Activated CD4-positive, alpha-beta T cell treated with anti-CD3 and anti-CD28 coated beads for 24 hours (primary cell): ENCODE measurements at places on chromosomes 7 and 10.

- no peak for DNase-seq
Observed at GRCh38 chr7:77459311-77459726, 43.2 kb upstream of the GSAP start.

DNA sequence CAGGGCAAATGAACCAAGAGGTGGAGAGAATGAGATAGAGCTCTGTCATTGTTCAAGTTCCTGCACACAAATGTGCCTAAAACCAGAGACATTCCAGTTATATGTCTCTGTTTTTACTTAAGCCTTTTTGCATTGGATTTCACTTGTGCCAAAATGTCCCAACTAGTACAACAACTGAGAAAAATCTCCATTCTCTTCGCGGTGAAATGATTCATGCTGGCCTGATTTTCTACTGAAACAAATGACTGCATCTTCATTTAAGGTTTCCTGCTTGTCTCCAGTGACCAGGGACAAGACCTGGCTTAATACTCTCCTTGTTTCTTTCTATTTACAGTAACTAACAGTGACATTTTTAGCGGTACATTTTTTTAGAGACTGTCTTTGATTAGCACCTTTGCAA, 714.9 kb downstream of the KCNMA1 start:
- DNase-seq: no peak

GRCh38 chr7:140435252-140435895, 31.5 kb downstream of the RAB19 start:
- DNase-seq: no peak

DNA sequence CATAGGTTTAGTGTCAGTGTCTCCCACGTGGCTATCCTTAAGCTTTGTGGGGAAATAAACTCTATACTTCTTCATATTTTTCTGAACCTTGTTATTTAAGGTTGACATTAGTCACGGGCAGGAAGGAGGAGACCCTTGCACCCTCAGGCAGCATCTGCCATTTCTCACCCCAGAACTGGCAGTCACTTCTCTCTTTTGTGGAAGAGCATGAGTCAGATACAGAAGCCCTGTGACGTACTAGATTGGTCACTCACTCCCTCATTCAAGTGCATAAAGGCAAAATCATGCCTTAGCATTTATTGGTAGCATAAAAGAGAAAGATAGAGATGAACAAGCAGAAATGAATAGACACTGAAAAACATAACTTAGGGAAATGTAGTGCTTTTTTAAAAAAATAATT, 206.0 kb upstream of the MDFIC start:
- DNase-seq: no peak

- no peak for DNase-seq
Observed at GRCh38 chr10:122113161-122113944, 124.4 kb downstream of the TACC2 start.

DNA sequence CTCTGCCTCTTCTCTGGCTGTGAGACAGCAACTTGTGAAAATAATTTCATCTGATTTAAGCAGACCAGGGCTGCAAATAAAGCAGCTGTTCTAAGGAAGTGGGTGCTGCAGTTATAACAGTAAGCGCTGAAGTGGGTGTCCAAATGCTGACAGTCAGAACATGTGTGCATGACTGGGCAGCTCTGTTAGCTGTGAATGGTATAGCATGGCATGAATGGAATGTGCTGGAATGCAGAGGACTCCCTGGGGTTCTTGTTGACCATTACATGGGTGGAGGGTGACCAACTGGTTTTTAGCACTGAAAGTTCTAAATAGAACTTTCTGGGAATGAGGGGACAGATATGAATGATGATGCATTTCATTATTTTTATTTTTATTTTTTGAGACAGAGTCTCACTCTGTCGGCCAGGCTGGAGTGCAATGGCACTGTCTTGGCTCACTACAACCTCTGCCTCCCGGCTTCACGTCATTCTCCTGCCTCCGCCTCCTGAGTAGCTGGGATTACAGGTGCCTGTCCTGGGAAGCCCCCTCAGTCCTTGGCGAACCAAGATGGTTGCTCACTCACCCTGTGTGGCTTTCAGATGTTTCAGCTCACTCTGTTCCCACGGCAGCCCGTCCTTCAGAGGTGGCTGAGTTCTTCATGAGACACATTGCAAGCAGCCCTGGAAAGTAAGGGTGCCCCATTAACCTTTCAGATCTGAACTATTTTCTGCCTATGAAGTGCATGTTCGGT, 319.8 kb upstream of the PHYHIPL start:
- no peak for DNase-seq

DNA sequence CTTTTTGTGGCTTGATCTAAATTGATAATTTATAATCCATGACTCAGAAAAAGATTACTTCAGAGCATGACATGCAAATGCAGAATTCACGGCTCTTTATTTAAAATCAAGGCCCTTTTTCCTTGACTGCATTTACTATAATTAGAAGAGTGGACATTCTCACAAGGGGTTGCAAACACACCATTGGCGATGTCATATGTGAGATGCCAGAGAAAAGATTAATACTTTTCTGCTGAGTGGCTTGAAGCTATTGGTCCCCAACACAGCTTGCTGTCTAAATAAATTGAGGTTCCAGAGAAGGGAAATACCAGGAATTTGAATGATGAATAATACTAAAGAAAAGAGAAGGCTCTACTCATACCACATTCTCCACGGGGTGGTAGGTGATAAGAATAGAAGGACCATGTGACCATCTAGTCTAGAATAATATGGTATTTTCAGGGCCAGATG, 78.7 kb upstream of the ARID5B start:
- DNase-seq: no peak
